ENCODE measurements at places on chromosomes 1 and 21.

DNA sequence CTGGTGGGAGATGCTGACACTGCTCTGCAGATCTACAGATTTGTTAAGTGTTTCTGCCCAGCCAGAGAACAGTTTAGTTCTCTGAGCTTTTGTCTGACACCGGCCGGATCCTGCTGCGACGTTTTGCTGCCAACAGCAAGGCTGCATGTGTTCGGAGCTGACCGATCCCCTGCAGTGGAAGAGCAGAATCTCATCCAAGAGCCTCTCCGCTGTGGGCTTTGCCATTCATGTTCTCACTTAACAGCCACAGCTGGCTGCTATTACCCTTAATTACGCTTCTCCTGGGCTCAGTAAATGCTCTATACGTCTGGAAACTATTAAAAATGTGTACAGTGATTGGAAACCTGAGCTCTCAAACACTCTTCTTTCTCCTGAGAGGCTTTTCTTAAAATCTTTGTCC is 105.3 kb downstream of the BCAR3 start:
- no peak for DNase-seq

GRCh38 chr1:229716069-229716468 is 90.0 kb downstream of the URB2 start:
- no peak for DNase-seq

DNA sequence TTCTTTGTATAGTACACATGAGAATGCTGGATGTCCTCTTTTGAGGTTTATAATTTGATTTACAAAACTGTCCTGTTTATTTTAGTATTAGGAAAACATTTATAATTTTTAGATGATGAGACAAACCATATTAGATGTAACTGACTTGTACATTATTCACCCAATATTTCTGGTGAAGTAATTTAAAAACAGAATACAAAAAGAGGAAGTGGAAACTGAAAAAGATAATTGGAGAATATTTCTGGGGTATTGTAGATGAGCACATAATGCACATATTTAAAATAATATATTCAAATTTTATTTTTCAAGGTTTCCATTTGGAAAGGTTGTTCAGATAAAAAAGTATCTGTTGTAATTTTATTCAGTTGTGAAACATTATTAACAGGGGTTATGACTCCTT is 40.7 kb downstream of the XPR1 start:
- DNase-seq: no peak

GRCh38 chr21:39150877-39151276 is 32.4 kb downstream of the PSMG1 start:
- DNase-seq: no peak

DNA sequence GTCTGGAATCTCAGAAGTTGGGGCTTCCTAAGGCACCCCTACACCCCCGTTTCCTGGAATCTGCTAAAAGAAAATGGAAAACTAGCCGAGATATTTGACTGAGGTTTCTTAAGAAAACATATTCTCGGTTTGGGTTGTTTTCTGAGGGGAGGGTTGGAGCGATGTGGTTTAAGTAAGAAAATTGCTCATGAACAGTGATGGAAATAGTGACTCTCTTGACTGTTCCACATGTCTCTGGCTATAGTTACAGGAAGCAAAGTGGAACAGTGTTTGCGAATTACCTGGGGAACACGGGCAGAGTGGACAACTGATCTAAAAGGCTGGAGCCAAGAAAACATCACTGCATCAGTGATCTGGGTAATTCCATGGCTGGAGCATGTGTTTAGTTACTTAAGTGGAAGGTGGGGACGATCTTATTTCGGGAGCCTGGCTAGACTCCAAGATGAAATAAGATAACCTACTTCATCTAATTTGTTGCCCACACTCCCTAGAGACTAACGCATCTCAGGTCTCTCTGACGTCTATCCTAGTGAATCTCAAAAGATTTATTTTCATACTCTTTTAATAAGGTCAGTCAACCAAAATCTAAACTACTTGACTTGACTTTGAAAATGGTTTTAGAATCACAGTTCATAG is 92.4 kb downstream of the KCNJ15 start:
- DNase-seq: no peak

- DNase-seq: no peak
Observed at GRCh38 chr1:18670121-18670867, 39.6 kb downstream of the PAX7 start.

DNA sequence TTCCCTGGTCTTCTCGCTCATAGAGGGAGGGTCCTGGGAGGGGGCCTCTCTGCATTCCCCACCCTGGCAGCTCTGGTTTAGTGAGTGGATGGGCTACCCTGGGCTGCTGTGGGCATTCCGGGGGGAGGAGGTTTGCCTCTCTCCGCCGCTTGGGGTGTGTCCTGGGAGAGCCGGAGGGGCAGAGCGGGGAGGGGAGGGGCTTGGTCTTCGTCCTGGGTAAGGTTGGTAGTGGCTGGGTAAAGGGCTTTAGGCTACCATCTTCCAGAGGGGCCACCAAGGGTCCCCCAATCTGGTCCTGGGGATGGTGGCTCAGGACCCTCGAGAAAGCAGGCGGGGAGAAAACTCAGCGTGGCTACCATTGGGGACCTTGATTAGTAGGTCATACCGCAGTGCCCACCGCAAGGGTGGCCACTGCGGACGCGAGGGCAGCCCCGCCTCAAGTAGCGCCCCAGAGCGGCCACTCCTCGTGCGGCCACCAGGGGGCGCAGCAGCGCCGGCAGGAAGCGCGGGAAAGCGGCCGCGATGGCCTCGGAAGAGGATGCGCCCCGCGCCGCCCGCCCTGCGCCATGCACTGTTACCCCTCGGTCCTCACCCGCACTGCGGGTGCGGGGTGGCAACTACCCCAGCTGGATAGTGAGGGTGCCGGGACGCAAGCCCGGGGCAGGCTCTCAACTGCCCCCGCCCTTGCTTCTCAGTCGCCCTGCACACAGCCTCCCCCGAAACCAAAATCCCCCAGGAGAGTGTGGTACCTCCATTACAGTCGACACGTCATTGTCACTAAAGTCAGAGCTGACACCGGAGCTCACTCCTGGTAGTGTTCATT is 44.1 kb upstream of the SLC25A33 start:
- no peak for DNase-seq

DNA sequence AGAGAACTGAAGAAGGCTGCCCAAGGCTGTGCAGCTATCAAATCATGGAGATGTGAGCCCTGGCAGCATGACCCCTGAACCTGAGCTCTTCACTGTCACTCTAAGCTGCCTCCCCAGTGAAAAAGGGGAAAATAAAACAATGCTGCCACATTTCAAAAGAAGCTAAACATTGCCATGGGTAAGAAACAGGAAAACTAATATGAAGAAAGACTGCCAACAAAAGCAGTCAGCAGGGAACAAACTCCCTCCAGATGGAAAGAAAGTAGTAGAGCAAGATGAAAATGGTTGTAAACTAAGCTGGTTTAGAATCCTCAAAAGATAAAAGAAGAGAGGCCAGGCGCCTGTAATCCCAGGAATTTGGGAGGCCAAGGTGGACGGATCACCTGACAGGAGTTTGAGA is 36.2 kb upstream of the CSF1 start:
- no peak for DNase-seq

DNA sequence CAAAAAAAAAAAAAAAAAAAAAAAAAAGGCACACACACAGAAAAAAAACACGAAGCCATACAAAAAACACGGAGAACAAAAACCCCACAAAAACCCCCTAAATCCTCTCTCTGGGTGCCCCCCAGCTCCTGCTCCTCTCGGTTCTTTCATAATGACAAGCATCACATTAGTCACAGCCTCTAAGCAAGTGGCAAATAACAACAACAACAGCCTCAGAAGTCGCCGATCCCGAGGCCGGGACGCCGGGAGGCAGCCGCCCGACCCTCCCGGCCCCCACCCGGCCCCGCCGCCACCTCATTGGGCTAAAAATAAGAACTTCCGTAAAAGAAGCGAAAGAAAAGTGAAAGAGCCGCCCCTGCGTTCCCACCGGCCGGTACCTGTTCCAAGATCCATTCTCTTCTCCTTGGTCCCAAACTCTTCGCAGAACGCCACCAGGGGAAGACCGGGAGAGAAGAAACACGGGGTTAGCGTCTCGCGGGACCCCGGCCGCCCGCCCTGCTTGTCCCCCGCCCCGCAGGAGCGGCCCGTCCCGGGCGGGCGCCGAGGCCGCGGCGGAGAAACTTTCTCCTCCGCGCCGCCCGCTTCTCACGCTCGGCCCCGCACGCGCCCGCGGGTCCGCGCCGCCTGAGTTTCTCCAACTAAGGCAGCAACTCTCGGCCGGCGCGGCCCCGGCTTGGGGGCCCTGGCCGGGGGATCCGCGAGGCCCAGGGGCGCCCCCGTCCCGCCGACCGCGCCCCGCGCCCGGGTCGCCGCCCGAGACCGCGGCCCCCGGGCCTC is 102.8 kb downstream of the CASZ1 start:
- DNase-seq: no peak

DNA sequence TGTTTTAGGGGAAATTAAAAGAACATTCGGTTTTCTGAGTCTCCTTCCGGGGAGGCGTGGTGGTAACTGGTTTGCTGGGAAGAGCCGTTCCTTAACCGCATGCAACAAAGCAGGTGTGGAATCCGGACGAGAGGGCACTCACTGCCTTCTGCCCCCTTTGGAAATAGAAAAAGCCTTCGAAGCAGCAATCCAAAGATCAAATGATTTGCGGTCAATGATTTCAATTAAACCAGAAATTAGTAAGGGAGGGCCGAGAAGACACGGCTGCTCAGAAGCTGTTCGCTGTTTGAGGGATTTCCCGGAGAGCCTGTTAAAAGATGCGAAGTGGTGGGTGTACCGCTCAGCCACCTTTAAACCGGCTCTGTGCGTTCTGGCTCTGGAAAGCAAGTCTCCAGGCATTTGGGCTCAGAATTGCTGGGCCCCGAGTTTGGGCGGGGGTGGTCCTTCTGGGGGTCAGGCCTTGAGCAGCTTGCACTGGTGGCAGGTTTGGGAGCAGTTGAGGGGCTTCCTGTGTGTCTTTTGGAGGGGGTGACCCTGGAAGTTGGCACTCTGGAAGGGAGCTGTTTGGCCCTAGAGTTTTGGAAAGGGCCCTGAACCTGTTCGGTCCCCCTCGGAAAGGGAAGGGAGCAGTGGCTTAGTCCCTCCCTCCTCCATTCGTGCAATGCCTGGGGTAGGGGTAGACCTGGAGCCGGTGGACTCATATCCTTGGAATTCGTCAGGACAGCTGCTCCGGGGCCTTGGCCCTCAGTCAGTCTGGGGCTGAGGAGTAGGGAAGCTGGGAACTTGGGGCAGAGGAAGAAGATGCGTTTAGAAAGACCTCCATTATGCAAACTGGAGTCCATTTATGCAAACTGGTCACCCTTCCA is 3.1 kb downstream of the SIM2 start:
- no peak for DNase-seq

DNA sequence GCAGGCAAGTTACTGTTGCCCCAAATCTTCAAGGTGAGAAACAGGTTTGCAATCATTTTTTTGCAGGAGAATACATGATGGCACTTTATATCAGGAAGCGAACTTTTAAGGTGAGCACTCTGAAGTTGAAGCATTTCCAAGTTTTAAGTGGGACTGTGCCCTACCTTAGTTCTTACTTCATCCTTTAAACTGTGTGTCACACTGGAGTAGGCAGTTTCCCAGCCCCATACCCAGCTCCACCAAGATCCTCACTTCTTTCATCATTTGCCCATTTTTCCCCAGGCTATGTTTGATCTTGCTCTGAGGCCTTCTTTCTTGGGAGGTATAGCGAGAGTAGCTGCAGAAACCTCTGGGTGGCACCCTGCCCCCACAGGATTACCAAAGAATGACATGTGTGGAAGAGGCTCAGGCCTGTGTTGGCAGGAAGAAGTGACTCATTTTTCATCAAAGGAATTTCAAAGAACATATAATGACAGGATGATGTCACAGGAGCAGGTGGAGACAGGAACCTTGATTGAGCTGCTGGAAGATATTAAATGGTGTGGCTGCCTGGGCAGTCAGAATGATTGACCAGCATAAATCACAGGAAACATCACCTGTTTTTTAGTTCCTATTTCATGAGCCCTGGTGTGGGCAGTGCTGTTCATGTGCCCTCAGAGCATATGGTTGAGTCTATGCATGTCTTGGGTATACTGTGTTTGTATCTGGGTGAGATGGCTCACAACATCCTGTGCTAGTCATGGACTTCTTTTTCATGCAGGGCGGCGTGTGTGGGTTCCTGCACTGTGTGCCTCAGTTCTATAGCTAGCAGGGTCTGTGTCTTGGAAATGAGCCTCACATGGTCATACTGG is 20.8 kb upstream of the MACF1 start:
- DNase-seq: no peak

GRCh38 chr1:42951588-42951987 is 7.1 kb downstream of the SLC2A1 start:
- DNase-seq: no peak

DNA sequence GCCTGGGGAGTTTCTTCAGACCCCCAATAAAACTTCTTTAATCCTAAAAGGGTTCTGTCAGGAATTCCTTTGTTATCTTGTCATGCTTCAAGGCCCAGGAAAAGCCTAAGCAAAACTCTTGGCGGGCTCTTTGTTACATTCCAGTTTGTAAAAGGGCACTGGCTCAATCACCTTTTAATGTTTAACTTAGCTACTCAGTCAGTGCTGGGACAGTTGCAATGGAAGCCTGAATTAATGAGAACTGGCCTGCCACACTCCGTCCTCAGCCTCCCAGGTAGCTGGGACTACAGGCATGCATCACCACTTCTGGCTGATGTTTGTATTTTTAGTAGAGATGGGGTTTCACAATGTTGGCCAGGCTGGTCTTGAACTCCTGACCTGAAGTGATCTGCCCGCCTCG is 21.3 kb upstream of the ASB17 start:
- DNase-seq: no peak

DNA sequence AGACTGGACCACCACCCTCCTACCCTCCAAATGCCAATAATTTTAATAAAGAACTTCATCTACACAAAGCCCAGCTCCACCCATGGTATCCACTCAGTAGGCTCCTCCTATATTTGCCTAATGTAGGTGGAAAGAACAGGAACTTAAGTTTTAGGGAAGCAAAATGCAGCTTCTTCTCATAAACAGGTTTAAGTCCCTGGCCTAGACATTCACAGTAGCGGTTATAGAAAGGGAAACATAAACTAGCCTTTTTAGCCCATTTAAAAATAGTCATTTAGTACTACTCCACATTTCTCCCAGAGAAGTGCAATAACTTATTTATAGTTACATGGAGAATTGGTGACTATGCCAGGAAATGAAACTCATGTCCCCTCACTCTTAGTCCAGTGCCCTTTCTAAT is 56.6 kb upstream of the CPLANE2 start:
- no peak for DNase-seq

- DNase-seq: no peak
Observed at GRCh38 chr1:14949270-14949835, 204.2 kb upstream of the TMEM51 start.

- no peak for DNase-seq
Observed at GRCh38 chr1:183733715-183734114, 71.2 kb upstream of the RGL1 start.

- DNase-seq: no peak
Observed at GRCh38 chr1:68799096-68799495, 302.2 kb upstream of the DEPDC1 start.

GRCh38 chr1:230923176-230923575 is 54.9 kb upstream of the C1orf198 start:
- DNase-seq: no peak

- DNase-seq: no peak
Observed at GRCh38 chr21:25701529-25701928, 33.2 kb downstream of the ATP5PF start.

DNA sequence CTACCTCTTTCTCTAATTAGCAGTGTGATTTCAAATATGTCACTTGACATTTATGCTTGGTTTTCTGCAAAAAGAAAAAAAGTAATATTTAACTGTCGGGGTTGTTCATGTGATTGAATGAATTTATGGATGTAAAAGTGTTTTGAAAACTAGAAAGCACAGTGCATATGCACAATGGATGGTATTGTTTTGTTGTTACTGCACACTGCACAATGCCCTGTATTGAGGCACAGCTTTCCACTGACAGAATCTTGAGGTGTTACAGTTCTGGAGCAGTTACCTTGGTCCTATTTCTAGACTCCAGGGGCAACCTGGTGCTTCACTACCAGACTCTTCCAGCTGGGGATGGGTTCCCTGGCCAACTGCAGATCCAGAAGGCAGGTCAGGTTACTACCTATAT is 116.8 kb upstream of the L1TD1 start:
- no peak for DNase-seq

Data from thoracic aorta (tissue), 2 donors.